ENCODE measurements at places on chromosomes 12 and 14.

DNA sequence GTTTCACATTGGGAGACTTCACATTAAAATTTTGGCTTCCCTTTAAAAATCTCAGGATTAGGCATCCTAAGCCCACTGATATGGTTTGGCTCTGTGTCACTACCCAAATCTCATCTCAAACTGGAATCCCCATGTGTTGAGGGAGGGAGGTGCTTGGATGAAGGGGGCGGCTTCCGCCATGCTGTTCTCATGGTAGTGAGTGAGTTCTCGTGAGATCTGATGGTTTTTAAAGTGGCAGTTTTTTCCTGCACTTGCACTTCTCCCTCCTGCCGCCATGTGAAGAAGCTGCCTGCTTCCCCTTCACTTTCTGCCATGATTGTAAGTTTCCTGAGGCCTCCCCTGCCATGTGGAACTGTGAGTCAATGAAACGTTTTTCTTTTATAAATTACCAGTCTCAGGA, 65.7 kb upstream of the PLXNC1 start:
- DNase-seq, result no peak

- DNase-seq, result no peak
Measured at GRCh38 chr14:95069547-95069946, 87.8 kb downstream of the DICER1 start.

DNA sequence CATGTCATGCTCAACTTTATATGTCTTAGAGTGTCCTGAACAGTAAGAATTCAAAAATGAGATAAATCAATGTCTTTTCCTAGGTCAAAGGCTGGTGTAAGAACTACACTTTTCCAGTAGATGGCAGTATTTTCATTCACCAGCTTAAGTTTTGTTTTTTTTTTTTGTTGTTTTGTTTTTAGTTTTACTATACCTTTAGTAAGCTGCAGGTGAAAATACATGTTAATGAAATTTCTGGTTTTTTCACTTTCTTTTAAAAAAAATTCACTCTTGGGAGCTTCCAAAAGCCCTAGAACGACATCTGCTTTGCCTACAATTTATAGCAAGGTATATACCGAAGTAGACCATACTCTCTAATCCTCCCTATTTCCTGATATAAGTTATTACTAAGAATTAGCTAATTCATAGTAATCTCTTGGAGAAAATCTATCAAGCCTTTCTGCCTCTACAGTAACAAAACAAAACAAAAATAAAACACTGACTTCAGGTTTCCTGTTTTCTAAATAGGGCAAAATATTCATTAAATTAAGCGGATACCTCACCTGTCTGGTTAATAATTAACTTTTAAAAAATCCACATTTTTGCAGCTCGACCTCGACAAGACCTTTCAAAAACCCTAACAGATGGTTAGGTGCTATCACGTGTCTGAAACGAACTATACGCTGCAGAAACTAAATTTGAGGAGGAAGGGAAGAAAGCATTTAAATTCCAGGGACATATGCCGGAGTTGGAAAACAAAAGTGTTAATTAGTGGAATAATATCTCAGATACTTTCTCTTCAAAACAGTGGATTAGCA, 2.7 kb upstream of the SAMD4A start:
- peak; percentile 66 for DNase-seq

GRCh38 chr12:63045020-63045860, 105.8 kb downstream of the AVPR1A start:
- DNase-seq, result no peak

GRCh38 chr12:112950701-112951100, 12.4 kb downstream of the OAS3 start:
- no peak for DNase-seq

GRCh38 chr12:53701518-53702264, 25.6 kb downstream of the CALCOCO1 start:
- DNase-seq, result peak; percentile 62

DNA sequence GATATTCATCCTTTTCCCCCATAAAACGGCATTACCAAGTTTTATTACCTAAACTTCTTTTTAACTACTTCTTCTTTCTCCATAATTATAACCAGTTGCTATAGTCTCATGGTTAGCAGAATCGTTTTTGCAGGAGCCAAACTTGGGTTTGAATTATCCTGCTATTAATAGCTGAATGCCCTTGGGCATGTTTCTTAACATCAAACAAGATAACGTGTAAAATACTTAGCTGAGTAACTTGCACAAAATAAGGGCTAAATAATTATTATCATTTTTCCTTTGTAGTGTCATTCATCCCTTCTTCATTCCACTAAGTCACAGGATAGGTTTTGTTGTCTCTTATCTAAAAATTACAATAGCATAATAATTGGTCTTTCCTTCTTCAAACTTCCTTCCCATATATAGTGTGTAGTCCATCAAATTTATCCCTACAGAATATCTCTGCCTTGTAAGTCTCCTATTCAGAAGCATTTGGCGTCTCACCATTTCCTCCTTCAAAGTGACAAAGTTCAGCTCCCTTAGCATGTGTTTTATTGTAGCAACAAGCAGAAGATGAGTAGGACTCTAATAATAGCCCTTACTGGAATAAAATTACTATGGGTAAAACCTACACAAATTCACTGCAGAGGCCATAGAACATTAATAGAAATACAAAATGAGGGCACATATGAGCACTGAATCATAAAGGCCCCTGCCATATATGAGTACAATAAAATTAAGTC, 63.8 kb downstream of the FAR2 start:
- DNase-seq, result peak; percentile 36

All from kidney capillary endothelial cell (primary cell).